ENCODE measurements at places on chromosomes 5 and 9.

DNA sequence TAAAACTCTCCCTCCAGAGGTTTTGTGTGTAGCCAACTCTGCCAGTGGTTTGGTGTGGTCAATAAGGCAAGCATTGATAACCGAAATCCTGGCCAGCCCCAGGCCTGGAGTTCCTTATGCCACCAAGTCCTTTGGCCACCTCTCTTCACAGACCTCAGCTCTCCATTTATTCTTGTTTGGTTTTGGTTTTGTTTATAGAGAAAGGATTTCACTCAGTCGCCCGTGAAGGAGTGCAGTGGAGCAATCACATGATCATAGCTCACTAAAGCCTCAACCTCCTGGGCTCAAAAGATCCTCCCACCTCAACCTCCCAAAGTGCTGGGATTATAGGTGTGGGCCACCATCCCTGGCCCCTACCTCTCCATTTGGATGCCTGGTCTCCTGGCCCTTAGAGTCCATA lies 55.4 kb upstream of the PPARGC1B start:
- peak; percentile 18 for DNase-seq

DNA sequence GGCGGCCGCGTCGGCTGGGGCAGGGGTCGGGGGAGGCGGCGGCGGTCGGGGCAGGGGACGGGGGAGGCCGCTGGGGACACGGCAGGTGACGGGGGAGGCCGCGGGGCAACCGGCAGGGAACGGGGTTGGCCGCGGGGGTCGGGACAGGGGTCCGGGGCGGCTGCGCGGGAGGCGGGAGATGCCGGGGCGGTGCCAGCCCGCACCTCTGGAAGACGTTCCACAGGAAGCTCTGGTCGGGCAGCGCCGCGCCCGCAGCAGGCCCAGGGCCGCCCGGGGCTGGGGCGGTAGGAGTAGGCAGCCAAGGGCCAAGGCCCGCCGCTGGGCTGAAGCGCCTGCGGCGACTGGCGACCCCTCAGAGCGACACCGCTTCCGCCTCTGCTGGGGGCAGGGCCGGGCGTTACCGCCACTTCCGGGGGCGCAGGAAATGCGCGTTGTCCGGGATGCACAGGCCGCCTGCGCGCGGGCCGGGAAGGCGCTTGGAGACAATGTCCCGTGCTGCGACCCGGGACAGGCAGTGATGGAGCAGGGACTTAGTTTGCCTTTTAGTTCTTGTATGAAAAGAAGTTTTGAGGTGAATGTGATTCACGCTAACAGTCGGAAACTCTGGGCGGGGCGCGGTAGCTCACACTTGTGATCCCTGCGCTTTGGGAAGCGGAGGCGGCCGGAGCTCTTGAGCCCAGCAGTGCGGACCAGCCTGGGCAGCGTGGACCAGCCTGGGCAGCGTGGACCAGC lies 110.0 kb upstream of the LPCAT1 start:
- peak; percentile 88 for DNase-seq

DNA sequence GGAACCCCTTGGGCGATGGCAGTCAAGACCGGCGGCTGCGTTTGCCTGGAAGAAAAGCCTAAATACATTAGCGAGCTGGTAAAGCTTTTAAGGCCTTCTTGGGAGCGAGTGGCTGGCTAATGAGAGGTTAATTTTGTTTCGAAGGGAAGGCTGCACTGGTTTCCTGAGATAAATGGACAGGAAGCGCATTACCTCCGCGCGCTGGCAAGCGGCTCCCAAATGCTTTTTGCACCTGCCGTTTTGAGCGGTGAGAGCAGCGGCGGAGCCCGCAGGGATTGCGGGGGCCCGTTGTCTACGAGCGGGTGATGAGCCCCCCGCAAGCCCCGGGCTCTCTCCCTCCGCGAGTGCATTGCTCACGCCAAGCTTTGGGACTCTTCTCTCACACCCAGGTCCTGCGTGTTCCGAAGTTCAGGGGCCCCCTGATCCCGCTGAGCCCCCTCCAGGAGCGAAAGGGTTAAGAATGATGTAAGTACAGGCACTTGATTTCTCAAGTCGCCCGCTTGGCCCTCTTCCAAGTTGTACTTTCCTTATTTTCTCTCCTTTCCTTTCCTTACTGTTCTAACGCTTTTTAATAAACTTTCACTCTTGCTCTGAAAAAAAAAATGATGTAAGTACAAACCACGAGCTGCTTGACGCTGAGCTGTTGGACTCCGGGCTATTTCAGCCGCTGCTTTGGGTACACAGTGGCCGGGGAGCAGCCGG lies 3.1 kb upstream of the RGMB start:
- peak; percentile 66 for DNase-seq

DNA sequence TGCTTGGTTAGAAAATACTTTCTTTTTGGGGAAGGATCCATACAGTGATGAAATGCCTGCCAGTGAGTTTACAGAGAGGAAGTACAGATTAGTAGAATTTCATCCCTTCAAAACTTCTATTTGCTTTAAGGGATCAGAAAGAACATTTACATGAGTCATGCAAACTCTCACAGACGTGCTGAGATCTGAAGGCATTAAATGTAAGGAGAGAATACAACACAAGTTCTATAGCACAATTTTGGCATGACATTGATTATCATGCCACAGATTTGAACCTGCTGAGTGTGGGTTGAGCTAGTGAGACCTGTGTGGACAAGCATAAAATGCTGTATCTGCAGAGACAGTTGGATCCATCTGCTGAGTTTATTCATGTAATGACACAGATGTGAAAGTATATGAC lies 613.6 kb upstream of the SEMA6A start:
- DNase-seq, result no peak

- no peak for DNase-seq
Measured at GRCh38 chr9:18688581-18689565, 214.9 kb downstream of the ADAMTSL1 start.

GRCh38 chr5:177359860-177360259 lies 2.1 kb downstream of the RGS14 start:
- DNase-seq, result no peak

GRCh38 chr9:132644251-132644650 lies 25.5 kb downstream of the DDX31 start:
- DNase-seq, result no peak

DNA sequence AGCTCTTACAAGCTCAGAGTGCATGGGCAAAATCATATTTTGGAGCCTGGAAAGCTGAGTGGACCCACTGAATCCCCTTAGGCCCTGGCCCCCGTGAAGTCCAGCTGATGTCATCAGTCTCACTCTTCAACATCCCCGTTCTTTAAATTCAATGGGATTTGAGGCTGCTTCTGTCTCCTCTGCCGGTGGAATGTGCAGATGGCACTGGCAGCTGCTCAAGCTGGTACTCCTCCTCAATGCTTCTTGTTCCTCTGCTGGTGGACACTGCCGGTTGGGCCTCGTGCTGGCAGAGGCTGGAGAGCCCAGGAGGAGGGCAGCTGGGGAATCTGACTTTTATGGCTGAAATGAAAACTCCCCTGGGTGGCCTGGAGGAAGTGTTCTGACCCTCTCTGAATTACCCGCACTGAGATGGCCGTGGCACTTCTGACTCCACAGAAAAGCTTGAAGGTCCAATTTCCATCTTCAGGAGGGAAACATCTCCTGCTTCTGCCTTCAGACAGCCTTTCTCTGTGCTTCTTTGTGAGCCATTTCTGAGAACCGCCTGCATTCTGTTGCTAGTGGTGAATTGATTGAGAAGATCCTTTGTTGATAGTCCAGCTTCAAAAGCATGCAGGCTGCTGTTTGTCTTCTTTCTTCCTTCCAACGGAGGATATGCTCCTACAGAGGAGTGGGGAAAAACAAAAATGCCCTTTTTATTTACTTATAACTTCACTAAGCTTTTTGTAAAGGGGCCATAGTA lies 298.9 kb downstream of the TMEM38B start:
- DNase-seq, result no peak

DNA sequence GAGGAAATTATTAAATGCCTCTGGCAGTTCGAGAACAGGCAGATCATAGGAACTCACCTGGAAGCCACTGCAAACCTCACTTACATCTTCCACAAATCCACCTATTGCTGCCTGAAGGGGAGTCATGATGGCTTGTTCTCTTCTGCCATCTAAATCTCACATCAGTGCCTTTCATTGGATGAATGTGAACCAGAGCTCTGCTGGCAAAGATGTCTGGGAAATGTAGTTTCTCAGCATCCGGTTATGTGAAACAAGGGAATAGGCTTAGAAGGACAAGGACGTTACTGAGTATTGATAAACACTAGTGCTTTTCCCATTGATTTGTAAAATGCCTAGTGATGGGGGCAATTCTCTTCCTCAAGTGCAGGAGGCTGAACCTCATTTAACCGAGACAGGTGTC lies 483.3 kb downstream of the ARHGEF28 start:
- no peak for DNase-seq

- DNase-seq, result peak; percentile 71
Measured at GRCh38 chr5:32329395-32329834, 16.7 kb upstream of the MTMR12 start.

- peak; percentile 12 for DNase-seq
Measured at GRCh38 chr5:40796487-40796889, 1.7 kb downstream of the PRKAA1 start.

DNA sequence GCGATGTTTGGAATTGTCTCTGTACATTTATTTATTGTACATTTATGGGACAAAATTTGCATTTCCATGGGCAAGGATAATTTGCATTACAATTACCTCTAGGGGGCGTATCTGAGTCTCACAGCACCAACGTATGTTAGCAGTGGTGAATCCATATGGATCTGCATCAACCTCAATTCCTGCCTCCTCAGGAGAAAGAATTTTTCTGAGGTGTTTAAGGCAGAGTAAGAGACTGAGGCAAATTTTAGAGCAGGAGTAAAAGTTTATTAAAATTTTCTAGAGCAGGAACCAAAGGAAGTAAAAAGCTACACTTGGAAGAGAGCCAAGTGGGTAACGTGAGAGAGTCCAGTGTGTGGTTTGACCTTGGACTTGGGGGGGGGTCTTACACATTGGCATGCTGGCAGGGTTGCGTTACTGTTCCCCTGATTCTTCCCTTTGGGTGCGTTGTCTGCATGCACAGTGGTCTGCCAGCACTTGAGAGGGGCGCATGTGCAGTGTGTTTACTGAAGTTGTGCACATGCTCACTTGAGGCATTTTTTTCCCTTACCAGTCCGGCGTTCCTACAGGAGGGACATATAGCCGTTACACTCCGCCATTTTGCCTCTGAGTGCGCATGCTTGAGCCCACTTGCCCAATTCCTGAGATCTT lies 21.0 kb upstream of the RAB14 start:
- no peak for DNase-seq

- no peak for DNase-seq
Measured at GRCh38 chr5:150317048-150318003, 14.6 kb upstream of the ARSI start.

DNA sequence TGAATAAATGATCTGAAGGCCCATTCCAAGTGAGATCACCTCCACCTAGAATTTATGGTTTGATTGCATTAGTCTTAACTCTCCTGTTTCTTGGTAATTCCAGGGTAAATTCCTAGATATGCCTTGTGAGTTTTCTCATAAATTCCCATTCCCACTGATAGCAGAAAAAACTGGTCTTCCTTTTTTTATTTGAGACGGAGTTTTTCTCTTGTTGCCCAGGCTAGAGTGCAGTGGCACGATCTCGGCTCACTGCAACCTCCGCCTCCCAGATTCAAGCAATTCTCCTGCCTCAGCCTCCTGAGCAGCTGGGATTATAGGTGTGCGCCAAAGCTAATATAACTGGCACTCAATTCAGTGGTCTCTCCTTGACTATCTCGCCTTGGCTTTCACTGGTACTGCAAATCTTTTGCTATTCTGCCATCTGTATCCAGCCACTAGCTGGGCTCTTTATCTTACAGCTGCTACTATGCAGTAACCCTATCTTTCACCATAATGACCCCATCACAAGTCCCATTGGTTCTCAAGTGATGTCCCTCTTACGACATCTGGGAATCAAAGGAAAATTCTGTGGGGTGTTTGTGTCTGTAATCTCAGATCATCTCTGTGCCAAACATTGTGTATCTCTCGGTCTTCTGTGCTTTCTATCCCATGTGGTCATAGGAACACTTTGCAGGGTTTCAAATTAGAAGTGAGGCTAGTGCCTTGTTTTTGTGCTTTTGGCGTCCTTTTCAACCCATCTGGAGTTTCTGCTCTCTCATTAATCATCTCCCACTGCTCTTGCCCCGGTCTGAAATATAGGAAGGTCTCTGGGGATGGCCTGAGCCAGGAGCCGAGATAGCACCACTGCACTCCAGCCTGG lies 14.4 kb downstream of the HNRNPK start:
- DNase-seq, result no peak

DNA sequence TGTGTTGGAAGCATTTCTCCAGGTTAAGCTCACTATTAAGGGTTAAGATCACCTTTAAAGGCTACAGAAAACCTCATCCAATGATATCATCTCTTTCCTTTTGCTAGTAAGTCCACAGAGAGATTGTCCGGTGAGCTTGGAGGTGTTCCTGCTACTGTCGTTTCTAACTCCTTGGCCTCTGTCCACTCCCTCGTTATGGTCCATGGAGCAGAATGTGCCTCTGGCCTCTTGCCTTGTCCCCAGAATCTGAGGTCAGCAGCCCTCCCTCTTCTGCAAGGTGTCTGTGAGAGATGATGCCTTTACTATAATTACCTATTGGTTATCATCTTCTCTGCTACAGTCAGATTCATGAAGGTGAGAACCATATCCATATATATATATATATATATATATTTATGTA lies 15.0 kb downstream of the ORM2 start:
- DNase-seq, result no peak

DNA sequence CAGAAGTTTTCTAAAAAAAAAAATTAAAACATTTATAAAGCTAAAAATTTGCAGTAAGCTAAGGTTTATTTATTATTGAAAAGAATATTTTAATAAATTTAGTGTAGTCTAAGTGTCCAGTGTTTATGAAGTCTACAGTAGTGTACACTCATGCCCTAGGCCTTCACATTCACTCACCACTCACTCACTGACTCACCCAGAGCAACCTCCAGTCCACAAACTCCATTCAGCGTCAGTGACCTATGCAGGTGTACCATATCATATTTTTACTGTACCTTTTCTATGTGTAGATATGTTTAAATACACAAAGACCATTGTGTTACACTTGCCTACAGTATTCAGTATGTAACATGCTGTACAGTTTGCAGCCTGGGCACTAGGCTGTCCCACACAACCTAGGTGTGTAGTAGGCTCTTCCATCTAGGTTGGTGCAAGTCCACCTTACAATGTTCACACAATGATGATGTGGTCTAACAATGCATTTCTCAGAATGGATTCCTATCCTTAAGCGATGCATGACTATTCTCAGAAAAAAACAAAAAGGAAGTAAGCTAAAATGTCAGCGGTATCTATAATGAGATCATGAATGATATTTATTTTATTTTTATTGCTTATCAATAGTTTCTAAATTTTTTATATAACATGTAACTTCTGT lies 336.7 kb downstream of the AGTPBP1 start:
- no peak for DNase-seq

DNA sequence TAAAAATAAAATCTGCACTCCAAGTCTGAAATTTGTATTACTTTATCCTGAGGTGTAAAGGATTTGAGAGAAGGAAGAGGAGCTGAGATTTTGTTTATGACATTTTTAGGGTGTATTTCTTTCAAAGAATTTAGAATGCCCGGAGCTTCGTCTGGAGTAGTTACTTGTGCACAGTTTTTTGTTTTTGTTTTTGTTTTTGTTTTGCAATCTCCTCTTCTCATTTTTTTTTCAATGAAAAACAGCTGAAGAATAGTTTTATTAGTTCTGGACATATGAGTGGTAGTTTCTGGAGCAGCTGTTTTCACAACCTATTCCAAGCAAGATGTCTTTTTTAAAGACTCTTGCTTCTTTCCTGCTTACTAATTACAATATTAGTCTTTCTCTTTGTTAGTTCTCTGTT lies 408.2 kb upstream of the PTGER4 start:
- DNase-seq, result no peak

GRCh38 chr5:74028976-74029375 lies 403.0 kb downstream of the ARHGEF28 start:
- no peak for DNase-seq
